Fibroblast of skin of abdomen (primary cell): ENCODE measurements at places on chromosomes 12 and 14.

GRCh38 chr12:32025906-32026305 is 66.7 kb downstream of the RESF1 start:
- no peak for DNase-seq

GRCh38 chr12:48937170-48937569 is 11.9 kb upstream of the FKBP11 start:
- no peak for DNase-seq

DNA sequence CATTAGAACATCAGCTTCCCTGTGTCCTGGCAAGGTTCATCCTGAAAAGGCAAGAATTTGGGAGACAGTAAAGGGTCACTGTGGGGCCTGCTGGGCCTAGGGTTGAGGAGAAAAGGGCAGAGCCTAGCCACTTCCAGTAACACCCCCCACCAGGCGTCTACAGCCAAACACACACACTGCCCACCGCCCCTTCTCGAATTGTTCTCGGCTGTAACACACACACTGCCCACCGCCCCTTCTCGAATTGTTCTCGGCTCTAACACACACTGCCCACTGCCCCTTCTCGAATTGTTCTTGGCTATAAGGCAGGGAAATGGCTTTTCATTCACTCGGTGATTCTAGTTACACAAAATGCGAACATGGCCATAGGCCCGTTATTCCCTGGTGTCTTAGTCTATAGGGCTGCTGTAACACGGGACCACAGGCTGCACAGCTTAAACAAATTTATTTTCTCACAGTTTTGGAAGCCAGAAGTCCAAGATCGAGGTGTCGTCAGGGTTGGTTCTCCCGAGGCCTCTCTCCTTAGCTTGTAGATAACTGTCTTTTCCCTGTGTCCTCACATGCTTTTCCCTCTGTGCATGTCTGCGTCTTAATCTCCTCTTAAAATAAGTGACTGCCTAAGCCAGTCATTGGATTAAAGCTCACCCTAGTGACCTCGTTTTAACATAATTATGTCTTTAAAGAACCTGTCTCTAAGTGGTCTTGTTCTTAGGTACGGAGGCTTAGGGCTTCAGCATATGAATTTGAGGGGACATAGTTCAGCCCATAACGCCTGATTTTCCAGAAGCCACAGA is 171.0 kb downstream of the ADGRD1 start:
- DNase-seq = no peak

DNA sequence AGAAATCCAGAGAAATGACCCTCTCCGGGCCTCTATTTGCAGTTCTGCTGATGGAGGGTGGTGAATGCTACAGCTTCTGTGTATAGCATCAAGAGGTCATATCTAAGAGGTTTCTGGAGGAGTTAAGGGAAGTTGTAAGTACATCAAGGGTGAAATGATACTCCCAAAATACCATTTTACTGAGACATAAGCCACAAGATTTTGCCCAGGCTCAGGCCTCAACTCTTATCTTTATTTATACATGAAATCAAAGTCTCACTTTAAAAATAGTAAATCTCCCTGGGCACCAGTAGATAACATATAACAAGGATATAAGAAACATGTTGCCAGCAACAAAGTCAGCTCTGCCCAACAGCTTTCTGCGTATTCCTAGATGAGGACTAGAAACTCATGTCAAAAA is 40.4 kb downstream of the NIN start:
- no peak for DNase-seq

DNA sequence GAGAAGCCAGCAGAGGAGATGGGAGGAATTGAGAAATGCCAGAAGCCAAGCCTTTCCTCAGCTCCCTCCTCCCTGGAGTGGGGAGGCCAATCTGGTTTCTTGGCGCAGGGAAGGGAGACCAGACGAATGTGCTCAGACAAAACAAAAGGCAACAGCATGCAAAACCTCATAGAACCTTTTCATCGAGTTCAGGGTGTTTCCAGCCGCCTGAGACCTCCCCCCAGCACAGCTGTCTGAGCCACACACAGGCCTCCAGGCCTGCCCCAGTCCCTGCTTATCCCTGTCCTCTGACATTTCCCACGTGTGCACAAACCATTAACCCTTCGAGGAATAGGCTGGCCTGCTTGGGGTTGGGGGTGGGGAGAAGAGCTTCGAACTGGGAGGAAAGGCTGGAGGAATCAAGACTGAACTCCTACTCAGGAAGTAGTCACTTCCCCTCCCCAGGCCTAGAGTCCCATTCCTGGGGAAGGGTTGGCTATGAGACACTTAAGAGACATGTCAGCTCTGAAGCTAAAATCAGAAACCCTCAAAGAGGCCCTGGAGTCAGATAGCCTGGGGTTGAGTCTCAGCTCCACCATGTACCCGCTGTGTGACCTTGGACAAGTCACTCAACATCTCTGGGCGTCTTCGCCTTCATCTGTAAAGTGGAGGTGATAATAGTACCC is 10.7 kb downstream of the TBX3 start:
- DNase-seq = peak; percentile 92

DNA sequence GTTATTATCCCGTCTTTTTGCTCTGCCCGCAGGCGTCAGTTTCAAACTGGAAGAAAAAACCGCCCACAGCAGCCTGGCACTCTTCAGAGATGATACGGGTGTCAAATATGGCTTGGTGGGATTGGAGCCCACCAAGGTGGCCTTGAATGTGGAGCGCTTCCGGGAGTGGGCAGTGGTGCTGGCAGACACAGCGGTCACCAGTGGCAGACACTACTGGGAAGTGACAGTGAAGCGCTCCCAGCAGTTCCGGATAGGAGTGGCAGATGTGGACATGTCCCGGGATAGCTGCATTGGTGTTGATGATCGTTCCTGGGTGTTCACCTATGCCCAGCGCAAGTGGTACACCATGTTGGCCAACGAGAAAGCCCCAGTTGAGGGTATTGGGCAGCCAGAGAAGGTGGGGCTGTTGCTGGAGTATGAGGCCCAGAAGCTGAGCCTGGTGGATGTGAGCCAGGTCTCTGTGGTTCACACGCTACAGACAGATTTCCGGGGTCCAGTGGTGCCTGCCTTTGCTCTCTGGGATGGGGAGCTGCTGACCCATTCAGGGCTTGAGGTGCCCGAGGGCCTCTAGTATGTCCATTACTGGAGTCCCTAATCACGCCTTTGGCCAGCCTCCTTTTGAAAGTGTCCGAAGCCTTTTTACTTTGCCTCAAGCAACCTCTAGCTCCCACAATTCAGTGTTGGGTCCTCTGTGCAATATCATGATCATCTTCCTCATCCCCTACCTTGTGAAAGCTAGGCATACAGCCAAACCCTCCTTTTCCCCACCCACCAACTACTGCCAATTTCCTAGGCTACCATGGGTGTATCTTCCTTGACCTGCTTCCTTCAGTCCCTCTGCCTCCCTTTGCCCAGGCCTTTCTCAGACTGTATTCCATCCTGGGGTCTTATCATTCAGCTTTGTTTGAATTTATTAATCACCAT is 891 bp downstream of the SPRYD4 start:
- DNase-seq = no peak

GRCh38 chr14:71398450-71398849 is 491.2 kb downstream of the PCNX1 start:
- no peak for DNase-seq
